ENCODE measurements at places on chromosomes 11 and 22. TPM values are rescaled to one million over a fixed set of nuclear protein-coding genes. Genes with fewer than 3 reads are reported as not detected.
A peak's percentile ranks its signal among the peaks of the same experiment; 100 is the strongest.

DNA sequence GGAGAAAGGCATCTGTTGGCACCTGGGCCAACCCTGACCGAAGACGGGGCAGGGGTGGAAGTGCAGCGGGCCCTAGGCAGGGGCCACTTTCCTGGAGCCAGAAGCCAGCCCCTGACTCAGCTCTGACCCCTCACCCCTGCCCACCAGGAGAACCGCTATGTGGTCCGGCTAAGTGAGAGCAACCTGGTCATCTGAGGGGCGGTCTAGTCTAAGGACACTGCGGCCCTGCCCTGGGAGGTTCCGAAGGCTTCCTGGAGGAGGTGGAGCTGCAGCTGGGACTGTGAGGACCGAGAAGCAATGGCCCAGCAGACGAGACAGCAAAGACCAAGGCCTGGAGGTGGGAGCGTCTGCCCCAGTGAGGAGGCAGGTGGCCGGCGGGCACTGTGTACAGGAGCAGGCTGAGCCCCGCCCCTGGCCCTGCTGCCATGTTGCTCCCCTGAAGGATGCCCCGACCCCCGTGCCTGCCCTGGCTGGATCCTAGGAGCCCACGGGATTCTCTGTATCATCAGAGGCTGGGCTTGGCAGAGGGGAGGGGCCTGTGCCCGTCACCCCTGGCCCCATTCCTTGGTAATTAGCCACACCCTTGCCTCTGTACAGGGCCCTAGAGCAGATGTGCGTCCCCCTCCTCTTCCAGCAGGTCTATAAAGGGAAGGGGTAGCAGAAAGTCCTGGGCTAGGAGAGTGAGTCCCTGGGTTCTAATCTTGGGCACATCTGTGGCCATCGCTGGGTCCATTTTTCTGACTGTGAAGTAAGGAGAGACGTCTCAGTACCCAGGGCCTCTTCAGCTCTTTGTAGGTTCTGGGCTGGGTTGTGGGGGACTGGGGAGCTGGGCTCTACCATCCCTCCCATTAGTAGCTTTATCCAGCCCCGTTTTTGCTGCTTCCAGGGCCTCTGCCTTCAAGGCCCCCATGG lies 19.4 kb downstream of the RELT start:
- no peaks in the 10 kb centered on the region for H3K27me3 ChIP-seq
- H3K4me1 ChIP-seq, result peaks cover 12% of the 10 kb centered on the region
- DNase-seq, result no peak
- H3K27ac ChIP-seq, result no peak overlapping the region
- no peak overlapping the region for H3K4me3 ChIP-seq

- no peaks in the 10 kb centered on the region for H3K36me3 ChIP-seq
- DNase-seq, result no peak
- no peak overlapping the region for H3K4me3 ChIP-seq
Observed at GRCh38 chr22:25210793-25211192, 8.6 kb upstream of the CRYBB2 start.

- DNase-seq, result no peak
- no peaks in the 10 kb centered on the region for H3K27me3 ChIP-seq
- peaks cover 14% of the 10 kb centered on the region for H3K36me3 ChIP-seq
- no peak overlapping the region for H3K4me3 ChIP-seq
- H3K4me1 ChIP-seq, result peaks cover 93% of the 10 kb centered on the region
- H3K27ac ChIP-seq, result peak overlapping the region; percentile 96
Observed at GRCh38 chr22:30185129-30185528, 61.4 kb downstream of the LIF start.

GRCh38 chr22:18066181-18066859 lies 11.5 kb upstream of the PEX26 start:
- no peaks in the 10 kb centered on the region for H3K36me3 ChIP-seq
- no peak overlapping the region for H3K27ac ChIP-seq

GRCh38 chr11:72954860-72955259 lies 140.6 kb downstream of the ATG16L2 start:
- peaks cover 24% of the 10 kb centered on the region for H3K36me3 ChIP-seq
- peaks cover 3% of the 10 kb centered on the region for H3K4me1 ChIP-seq
- H3K27me3 ChIP-seq, result no peaks in the 10 kb centered on the region
- H3K27ac ChIP-seq, result no peak overlapping the region

- no peak for DNase-seq
- H3K36me3 ChIP-seq, result no peaks in the 10 kb centered on the region
- no peak overlapping the region for H3K4me3 ChIP-seq
- H3K27ac ChIP-seq, result no peak overlapping the region
- H3K27me3 ChIP-seq, result no peaks in the 10 kb centered on the region
- H3K4me1 ChIP-seq, result no peaks in the 10 kb centered on the region
Observed at GRCh38 chr11:120122924-120123683, 14.8 kb downstream of the TRIM29 start.

DNA sequence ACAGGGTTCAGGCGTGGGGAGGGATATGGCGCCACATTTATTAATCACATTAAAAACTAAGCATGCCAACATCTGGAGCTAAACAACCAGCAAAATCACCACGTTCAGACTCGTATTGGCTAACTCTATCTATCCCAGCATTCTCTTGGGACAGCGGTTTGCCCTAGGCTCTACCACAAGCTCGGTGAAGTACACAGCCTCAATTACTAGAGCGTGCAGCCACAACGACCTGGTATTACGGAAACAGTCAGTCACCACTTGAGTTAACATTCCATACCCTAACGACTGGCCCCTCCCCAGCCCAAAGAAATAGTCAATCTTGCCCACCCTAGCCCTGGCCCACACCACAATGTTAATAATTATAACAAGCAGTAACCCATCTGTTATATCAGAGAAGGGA lies 32.1 kb downstream of the APOL5 start:
- DNase-seq, result no peak
- H3K4me3 ChIP-seq, result no peak overlapping the region
- no peaks in the 10 kb centered on the region for H3K4me1 ChIP-seq
- no peaks in the 10 kb centered on the region for H3K36me3 ChIP-seq

DNA sequence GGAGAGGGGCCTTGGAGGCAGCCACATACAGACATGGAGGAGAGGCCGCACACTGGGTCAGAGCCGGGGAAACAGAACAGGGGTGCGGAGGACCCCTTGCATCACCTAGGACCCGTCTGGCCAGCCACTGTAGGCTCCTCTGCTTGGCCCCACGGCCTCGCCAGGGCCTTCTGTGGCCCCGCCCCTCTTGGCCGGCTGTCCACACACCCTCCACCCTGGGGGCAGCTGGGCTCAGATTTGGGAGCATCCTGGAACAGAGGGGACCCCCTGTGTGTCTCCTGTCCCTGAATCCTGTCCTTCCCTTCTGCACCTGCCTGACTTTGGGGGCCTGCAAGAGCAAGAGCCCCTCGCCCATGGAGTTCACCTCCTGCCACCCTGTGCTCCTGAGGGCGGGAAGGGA lies 7.9 kb upstream of the TH start:
- DNase-seq, result no peak
- H3K4me1 ChIP-seq, result no peaks in the 10 kb centered on the region

DNA sequence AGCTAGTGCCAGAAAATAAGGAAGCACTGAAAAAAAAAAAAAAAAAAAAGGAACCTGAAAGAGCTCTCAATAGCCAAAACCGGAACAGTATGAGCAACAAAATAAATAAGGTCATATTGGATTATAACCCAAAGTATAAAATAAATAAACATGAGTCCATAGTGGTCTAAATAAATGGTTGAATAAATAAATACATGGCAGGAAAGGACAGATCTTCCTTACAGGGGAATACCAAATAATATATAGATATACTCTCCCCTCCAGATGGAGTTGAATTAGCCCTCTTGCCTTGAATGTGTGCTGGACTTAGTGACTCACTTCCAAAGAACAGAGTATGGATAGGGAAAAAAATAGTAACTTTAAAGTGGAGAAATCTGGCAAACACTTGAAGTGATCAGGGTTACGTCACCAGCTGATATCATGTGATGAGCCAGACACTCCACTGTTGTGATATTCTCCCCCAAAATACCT lies 14.3 kb upstream of the ARRB1 start:
- H3K4me1 ChIP-seq, result peaks cover 28% of the 10 kb centered on the region
- no peak for DNase-seq
- H3K27me3 ChIP-seq, result no peaks in the 10 kb centered on the region
- no peak overlapping the region for H3K27ac ChIP-seq
- no peak overlapping the region for H3K4me3 ChIP-seq

GRCh38 chr11:126809514-126810289 lies 190.9 kb downstream of the KIRREL3 start:
- no peak overlapping the region for H3K4me3 ChIP-seq
- H3K4me1 ChIP-seq, result no peaks in the 10 kb centered on the region
- no peak for DNase-seq
- no peaks in the 10 kb centered on the region for H3K27me3 ChIP-seq

GRCh38 chr11:27416568-27417176 lies 53.7 kb upstream of the CCDC34 start:
- peaks cover 4% of the 10 kb centered on the region for H3K27me3 ChIP-seq
- no peak overlapping the region for H3K27ac ChIP-seq
- DNase-seq, result no peak

DNA sequence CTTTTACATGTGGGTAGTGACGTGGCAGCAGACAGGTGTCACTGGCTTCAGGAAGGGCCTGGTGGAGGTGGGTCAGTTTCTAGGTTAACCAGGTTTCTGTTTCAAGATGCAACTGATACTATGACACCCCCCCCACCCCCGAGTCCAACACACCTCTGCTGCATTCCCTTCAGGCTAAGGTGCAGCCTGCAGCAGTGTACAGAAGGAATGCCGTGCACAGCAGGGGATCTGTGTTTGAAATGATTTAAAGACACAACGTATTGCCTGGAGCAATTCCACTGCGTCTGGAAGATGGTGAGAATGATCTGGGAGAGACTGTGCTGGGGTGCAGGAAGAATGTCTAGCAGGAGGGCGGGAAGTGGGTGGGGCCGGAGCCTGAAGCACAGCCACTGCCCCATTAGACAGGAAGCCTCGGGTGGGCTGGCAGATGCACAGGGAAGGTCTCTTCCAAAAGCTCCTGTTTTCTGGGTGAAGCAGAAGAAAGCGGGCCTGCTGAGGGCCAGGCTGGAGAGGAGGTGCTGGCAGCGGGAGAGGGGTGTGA lies 11.9 kb upstream of the TESMIN start:
- peaks cover 24% of the 10 kb centered on the region for H3K36me3 ChIP-seq
- no peak overlapping the region for H3K4me3 ChIP-seq
- no peak overlapping the region for H3K27ac ChIP-seq
- peaks cover 6% of the 10 kb centered on the region for H3K4me1 ChIP-seq
- no peaks in the 10 kb centered on the region for H3K27me3 ChIP-seq

GRCh38 chr11:105553025-105553424 lies 56.8 kb upstream of the GRIA4 start:
- no peak for DNase-seq
- H3K27ac ChIP-seq, result no peak overlapping the region
- H3K36me3 ChIP-seq, result no peaks in the 10 kb centered on the region
- no peaks in the 10 kb centered on the region for H3K27me3 ChIP-seq

DNA sequence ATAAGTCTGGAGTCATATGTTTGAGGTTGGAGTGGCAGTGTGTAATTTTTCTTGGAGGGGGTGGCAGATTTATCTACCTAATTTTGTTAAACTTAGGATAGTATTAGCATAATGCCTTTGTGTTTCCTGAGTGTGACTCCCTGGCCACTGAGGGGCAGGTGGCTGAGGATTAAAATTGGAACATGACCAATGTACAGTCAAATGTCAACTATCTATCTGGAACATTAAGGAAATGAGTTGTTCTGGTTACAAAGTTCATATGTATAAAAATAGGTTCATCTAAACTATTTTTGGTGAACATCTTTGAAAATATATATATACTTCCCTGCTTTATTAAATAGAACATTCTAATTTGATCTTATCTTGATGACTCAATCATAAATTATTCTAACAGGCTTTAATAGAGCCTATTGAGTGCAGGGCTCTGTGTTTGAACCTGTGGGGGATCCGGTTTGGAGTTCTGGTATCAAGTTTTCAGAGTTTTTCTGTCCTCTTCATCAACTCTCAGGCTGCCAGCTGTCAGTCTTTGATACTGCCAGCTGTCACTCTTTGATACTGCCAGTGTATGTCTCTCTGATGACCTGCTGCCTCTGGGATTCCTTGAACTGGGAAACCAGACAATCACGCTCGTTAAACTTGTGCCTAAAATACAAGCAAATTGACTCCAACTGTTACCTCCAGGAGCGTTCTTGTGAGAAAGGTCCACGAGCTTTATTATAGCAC lies 309.6 kb downstream of the METTL15 start:
- no peaks in the 10 kb centered on the region for H3K36me3 ChIP-seq
- no peak overlapping the region for H3K4me3 ChIP-seq
- DNase-seq, result no peak
- H3K27ac ChIP-seq, result no peak overlapping the region
- no peaks in the 10 kb centered on the region for H3K27me3 ChIP-seq

- H3K36me3 ChIP-seq, result no peaks in the 10 kb centered on the region
- DNase-seq, result no peak
- H3K27ac ChIP-seq, result no peak overlapping the region
- H3K4me3 ChIP-seq, result no peak overlapping the region
Observed at GRCh38 chr22:36916034-36916433, 2.6 kb downstream of the CSF2RB start.

GRCh38 chr22:37403267-37403960 lies 23.9 kb downstream of the ELFN2 start:
- H3K27me3 ChIP-seq, result peaks cover 3% of the 10 kb centered on the region
- no peak overlapping the region for H3K27ac ChIP-seq
- no peak overlapping the region for H3K4me3 ChIP-seq
- no peak for DNase-seq

DNA sequence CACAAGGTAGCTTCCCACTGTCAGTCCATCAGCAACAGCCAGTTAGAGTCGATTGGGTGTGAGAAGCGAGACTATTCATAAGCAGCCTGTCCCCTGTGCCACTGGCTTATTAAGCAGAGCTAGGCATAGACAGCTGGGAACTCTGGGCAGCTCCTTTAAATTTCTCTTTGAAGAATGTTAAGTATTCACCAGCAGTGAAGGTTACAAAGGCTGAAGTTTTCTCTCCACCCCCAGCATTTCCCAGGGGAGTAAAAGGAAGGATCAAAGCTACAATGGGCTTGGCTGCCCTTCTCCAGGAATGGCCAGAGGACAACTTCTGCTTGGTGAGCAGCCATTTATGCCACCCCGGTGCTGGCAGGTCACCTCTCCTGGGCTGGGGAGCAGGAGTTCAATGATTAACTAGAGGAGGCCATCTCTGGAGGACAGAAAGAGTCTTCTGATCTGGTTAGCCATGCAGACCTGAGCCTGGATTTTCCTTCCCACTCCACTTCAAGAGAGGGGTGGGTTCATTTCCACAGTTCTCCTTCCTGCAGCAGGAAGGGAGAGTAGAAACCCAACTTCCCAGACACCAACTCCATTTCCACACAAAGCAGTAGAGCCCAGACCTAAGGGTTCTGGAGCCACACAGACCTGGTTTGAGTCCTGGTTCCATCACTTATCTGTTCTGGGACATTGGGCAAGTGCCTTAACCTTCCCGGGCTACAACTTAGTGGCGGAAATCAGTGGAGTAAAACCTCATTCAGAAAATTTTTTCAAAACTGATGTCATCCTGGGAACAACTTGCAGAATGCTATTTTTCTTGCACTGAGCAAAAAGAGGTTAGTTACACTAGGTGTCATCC lies 22.6 kb downstream of the POU2AF3 start:
- no peak overlapping the region for H3K27ac ChIP-seq
- no peaks in the 10 kb centered on the region for H3K4me1 ChIP-seq
- no peak overlapping the region for H3K4me3 ChIP-seq

GRCh38 chr22:43293655-43294392 lies 49.3 kb downstream of the SCUBE1 start:
- no peak overlapping the region for H3K4me3 ChIP-seq
- H3K27me3 ChIP-seq, result peaks cover 2% of the 10 kb centered on the region
- H3K4me1 ChIP-seq, result peaks cover 10% of the 10 kb centered on the region
- no peak for DNase-seq

Gene COX8A
- total RNA-seq, result 528 TPM

Gene RPS3
- 2,820 TPM for total RNA-seq

Gene SLC25A17
- 24.1 TPM for total RNA-seq

Gene MS4A3
- total RNA-seq, result not detected

Gene DLG2
- total RNA-seq, result 1.6 TPM

Gene OR51A4
- not detected for total RNA-seq

Gene TLCD5
- total RNA-seq, result 0.08 TPM

Gene CCDC15
- total RNA-seq, result 7.7 TPM

Gene ASCL3
- total RNA-seq, result not detected

Gene MOV10L1
- total RNA-seq, result not detected

Gene HEPN1
- total RNA-seq, result not detected

Gene GAL3ST1
- total RNA-seq, result not detected

Gene MUC5AC
- not detected for total RNA-seq
